Osteocyte (in vitro differentiated cells): ENCODE measurements at places on chromosomes 3 and 15. TPM values are rescaled to one million over a fixed set of nuclear protein-coding genes. Genes with fewer than 3 reads are reported as not detected.

DNA sequence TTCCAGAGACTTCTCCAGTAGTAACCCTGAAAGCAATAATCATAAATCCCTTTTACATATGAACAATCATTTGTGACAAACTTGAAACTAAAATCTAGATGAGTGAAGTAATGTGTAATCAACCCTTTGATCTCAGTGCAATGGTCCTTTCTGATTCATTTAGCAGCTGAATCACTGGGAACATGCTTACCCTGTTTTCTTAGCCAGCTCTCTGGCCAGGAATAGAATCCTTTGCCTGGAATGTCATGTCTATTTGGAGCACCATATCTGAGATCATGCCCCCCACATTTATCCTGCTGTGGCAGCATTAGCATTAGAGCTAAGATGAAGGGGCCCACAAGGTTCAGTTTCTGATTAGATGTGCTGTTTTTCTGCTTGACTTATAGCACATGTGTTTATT is 309.8 kb downstream of the OXSM start:
- no peak for DNase-seq

DNA sequence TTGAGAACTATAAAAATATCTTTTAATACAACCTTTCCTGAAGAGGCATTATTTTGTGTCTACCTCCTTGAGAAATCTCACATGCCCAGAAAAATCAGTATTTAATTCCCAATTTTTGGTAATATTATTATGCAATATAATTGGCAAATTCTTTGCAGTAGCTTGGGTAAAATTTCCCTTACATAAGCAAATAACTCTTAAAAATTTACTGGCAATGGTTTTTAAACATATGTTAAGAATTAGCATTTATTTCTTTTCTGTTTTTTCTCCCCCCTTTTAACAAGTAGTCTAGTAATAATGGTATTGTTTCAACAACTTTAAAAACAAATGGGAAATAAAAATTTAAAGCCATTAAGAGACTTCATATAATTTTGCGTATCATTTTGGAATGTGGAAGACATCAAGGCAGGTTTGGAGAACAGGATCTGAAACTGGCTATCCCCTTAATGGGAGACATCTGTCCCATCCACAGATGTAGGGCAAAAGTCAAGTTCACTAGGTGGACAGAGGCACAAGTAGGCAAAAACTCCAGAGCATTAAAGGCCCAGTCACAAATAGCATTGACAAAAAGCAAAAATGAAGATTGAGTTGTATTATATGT is 89.6 kb upstream of the AADACL2 start:
- DNase-seq = no peak

GRCh38 chr15:41983221-41983620 is 10.9 kb upstream of the EHD4 start:
- DNase-seq = no peak

DNA sequence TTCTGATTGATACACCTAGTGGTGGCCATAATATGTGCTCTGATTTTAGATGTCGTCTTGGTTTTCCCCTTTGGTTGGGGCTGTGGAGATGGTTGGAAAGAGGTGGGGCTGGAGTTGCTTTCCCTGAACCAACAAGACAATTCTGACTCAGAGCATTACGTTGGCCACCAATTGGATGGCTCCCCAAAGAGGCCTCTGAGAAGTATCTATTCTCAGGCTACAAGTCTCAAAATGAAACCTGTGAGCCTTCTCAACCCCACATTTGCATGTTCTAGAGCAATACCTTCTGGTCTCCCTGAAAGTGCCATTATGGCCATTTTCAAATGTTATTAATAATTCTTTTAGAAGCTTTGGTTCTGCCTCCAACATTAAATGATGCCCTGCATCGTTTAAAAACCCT is 188.4 kb upstream of the WNT5A start:
- no peak for DNase-seq

GRCh38 chr15:80551348-80551747 is 143.8 kb upstream of the ABHD17C start:
- no peak for DNase-seq

DNA sequence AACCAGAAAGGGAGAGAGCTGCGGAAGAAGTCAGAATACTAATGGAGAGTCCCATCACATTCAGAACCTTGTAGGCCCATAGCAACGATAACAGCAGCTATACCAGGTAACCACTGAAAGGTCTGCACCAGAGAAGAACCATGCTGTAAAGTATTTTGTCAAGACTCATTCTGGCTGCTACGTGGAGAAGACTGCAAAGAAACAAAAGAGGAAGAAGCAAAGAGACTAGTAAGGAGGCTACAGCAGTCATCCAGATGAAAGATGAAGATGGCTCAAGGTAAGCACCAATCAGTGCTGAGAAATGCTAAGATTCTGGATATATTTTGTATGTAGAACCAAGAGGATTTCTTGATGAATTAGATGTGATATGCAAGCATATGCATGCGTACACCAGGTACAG is 39.6 kb downstream of the ACAP2 start:
- DNase-seq = no peak

- DNase-seq = no peak
Measured at GRCh38 chr15:66404532-66404931, 17.8 kb downstream of the MAP2K1 start.

- DNase-seq = no peak
Measured at GRCh38 chr15:95663156-95664100, 667.1 kb upstream of the NR2F2 start.

DNA sequence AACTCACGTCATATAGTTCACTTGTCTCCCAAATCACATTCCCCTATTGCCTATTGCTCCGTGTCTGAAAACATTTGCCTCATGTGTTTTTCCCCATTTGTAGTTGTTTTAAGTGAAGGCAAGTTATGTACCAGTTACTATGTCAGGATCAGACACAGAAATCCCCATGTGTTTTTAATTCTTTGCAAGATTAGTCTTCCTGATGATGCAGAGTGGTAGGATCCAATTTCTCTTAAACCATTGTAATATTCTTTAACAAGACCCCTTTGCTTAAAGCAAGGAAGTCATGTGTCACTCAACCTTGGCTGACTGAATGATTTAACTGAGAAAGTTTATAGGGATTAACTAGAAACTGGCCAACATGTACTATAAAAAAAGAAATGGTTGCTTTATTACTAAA is 164.4 kb downstream of the OPA1 start:
- no peak for DNase-seq

GRCh38 chr3:161348796-161349400 is 22.4 kb downstream of the SPTSSB start:
- no peak for DNase-seq

DNA sequence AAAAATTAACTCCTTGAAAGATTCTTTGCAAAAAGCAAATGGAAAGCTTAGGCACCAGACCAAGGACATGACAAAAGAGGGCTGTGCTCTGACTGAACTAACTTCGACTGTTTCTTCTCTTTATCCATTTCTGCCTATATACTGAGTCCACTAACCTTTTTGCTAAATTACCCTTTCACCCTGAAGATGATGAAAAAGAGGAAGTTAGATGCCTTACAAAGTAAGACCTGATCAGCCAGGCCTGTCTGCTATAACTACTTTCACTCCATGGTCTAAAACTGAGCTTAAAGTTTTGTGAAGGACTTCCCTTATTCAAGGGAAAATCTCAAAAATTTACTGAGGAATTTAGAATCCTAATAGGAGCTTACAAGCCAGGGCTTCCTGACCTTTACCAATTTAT is 6.2 kb upstream of the IGSF10 start:
- DNase-seq = no peak

GRCh38 chr3:119156868-119157267 is 10.9 kb downstream of the TEX55 start:
- DNase-seq = no peak

DNA sequence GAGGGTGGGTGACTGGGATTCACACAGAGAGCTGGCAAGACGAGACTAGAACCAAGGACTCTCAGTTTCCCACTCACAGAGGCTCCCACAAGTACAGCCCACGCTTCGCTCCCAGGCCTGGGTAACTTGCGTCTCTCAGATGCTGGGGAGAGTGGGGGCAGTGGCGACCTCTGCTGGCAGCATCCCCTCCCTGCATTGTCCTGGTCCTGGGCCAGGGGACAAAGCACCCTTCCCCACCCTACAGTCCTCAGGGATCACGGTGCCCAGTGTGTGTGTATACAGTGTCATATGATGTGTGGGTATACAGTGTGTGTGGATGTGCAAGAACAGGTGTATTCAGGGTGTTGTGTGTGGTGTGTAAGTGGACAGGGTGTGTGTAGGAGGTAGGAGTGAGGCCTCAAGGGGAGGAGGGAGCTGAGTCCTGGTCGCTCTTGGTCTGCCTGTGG is 12.8 kb downstream of the VILL start:
- no peak for DNase-seq

GRCh38 chr15:81752546-81752942 is 293.3 kb downstream of the MEX3B start:
- DNase-seq = peak; percentile 90

DNA sequence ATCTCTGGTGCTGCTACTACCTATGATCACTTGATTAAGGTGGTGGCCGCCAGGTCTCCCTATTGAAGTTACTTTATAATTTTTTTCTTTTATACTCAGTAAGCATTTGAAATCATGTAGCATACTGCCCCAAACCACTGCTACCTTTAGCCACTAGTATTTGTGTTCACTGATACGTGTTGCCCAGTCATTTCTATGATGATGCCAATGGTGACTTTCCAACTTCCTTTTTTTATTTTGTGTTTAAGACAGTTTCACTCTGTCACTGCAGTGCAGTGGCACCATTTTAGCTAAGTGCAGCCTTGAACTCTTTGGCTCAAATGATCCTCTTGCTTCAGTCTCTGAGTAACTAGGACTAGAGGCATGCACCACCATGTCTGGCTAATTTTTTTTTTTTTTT is 598.2 kb downstream of the NAALADL2 start:
- no peak for DNase-seq

The LMLN gene
- total RNA-seq = 5.7 and 7.7 TPM in 2 replicates

The SPATA12 gene
- not detected in 2 replicates for total RNA-seq

The ADCY5 gene
- total RNA-seq = 10.6 and 15.3 TPM in 2 replicates

The TRH gene
- not detected in 2 replicates for total RNA-seq

The GAP43 gene
- total RNA-seq = 2.3 and 3.2 TPM in 2 replicates

The ZNF502 gene
- total RNA-seq = not detected in 2 replicates

The WDR48 gene
- total RNA-seq = 44.5 and 45.4 TPM in 2 replicates

The PLXNB1 gene
- total RNA-seq = 76.7 and 88.2 TPM in 2 replicates

The CHD2 gene
- total RNA-seq = 89.9 and 102 TPM in 2 replicates

The DUOXA2 gene
- not detected in 2 replicates for total RNA-seq
